ENCODE measurements at places on chromosomes 13 and 19.

DNA sequence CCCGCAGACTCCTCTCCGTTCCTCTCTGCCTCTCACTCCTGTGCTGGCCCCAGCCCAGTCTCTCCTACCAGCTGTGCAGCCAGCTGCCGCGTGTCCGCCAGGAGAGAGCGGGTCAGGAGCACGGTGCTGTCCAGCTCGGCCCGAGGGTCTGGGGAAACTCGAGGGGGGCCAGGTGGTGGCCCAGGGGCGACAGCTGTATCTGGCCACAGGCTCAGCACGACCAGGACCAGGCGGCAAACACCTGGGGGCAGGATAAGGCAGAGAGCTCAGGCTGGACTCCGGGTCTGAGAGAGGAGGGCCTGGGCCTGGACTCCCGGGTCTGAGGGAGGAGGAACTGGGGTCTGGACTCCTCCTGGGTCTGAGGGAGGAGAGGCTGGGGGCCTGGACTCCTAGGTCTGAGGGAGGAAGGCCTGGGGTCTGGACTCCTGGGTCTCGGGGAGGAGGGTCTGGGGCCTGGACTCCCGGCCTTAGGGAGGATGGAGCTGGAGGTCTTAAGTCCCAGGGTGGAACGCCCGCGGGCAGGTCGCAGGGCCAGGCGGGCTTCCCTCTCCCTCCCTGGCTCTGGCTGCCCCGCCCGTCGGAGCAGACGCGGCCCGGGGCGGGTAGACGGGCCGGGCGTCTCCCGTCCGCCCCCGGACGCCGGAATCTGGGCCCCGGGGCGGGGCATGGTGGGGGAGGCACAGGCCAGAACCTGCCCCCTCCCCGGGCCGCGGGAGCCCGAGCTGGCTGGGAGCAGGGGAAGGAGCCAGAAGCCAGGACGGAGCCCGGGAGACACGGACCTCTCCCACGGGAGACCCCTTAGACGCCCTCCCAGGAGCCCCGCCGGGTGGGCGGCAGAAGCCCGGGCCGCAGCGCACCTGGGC, 1.3 kb downstream of the IL11 start:
- peak; percentile 62 for DNase-seq

DNA sequence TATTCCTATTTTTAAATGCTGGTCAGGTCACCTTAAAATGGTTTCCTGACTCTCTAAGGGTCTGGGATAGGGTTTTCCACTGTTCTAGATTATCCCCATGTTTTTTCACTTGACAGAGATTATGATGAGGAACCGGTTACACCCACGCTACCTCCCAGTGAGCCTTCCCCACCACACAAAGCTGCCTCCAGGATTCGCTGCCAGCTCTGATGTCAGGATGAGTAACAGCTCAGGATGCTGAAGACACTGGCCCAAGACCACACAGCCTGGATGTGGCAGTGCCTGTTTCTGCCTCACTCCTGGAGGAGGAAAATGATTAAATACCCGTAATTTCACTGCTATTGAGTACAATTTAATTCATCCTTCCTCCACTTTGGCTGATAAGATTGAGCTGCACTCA, 22.9 kb downstream of the ZNF114 start:
- DNase-seq = no peak

- DNase-seq = no peak
These were observed 256.3 kb downstream of the B3GLCT start for GRCh38 chr13:31456056-31456455.

DNA sequence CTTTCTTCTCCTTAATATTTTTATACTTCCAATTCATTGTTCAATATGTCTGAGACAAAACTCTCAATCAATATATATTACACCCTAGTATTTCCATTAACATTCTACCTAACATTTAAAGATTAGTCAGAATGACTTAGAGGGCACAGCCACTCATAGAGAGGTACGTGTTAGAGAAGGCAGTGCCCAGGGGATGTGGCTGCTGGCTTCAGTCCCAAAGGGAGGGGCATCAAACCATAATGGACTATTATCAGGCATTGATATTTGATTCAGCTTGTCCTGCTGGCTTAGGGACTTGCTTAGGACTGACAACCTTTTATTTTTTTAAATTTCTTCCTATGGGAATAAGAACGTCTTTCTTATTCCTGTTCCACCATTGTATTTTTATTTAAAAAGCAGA, 1392.0 kb upstream of the ATXN8OS start:
- DNase-seq = no peak

- no peak for DNase-seq
These were observed 2.8 kb upstream of the ICAM1 start for GRCh38 chr19:10268071-10268470.

DNA sequence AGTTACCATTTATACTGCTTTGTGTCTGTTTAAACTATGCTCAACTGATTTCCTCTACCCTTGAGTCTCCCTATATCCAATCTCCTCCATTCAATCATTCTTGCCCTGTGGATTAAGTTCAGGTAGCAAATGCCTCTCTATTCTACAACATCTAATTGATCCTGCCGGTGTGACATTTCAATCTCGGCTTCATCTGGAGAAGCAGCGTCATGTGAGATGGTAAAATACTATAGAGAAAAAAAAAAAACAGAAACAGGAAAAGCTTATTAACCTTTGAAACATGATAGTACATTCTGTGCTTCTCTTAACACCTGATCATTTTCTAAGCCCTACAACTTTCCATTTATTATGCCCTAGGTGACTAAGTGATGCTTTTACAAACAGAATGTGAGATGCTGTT, 89.4 kb downstream of the KCTD12 start:
- DNase-seq = no peak

DNA sequence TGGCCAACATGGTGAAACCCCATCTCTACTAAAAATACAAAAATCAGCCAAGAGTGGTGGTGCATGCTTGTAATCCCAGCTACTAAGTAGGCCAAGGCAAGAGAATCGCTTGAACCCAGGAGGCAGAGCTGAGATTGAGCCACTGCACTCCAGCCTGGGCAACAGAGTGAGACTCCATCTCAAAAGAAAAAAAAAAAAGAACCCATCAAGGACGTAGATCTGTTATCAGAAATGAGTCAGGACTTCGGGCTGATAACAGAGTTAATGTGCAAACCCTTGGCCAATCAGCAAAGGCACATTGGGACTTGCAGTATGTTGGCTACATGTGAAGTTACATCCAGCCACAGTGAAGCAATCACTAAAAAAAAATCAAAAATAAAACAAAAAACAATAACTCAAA, 4.8 kb upstream of the LGALS7B start:
- no peak for DNase-seq

DNA sequence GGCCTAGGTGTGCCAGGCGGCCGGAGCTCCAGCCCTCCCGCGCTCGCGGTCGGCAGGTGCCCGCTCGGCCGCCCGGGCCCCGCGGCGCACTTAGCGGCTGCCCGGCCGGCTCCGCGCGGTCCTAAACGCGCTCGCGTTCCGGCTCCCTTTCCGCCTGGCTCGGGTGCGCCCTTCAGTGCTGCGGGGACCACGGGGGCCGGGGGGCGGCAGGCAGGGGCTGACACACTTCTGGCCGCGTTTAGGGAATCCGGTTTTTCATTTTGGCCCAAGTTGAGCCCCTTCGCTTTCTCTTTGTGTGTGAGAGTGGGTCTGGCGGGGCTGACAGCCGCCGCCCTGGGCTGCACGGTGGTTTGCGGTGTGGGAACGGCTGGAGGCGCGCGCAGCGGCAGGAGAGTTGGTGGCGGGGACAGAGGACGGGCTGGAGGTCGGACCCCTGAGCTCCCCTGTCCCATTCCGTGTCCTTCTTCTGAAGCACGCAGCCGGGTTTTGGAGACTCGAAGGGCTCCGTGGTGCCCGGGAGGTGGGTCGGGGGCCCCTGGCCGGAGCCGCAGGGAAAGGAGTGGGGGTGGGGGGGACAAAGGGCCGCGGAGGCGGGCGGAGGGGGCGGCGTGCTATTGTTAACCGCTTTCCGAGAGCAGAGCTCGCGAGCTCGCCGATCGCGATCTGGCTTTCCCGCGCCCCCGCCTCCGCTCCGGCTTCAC, 3.1 kb downstream of the FGF9 start:
- no peak for DNase-seq

DNA sequence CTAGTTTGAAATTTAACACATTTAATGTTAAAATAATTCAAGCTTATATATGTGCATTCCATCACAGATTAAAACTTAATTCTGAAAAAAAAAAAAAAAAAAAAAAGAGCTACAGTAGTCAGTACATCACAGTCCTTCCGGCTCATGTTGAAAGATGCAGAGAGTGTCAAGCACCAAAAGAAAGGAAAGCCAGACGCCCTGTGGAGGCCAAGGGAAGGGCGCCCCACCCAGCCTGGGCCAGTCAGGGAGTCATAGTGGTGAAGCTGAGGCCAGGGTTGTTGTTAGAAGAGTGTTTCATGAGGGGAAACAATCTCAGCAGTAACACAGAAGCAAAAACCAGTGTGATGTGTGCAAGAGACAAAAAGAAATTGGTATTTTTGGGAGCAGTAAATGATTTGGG, 375.3 kb downstream of the MTUS2 start:
- DNase-seq = no peak

DNA sequence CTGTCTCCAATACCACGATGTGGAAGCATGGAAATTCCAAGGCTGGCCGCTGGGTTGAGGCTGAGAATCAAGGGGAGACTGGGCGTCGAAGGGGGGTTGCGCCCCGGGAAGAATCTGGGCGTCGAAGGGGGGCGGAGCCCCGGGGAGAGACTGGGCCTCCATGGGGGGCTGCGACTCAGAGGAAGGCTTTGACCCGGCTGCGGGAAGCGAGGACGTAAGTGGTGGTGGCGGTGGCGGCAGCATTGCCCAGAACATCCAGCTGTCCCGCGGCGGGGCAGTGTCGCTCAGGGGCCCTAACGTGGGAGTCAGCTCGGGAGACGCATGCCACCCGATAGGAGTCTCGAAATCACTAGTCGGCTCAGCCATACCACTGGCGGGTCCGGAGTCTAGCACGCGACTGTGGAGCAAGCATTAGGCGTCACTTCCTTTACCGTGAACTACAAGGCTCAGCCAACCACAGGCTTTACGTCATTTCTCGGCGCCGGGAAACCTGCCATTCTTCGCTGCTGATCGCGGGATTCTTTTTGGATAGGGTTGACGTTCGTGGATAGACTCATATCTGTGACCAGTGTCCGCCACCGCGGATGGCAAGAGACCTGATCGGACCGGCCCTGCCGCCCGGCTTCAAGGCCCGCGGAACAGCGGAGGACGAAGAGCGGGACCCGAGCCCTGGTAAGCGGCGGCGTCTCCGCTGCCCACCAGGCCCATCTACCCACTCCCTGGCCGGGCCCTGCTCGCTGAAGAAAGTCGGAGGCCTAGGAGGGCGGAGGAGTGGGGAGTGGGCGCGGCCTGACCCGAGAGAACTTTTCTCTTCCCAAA, at the start of the genes GPALPP1 and NUFIP1:
Gene GPALPP1 (plus strand): TSS at position 468 of the 819 bp plus-strand sequence. CDS start 117 bp downstream, at position 585.
Gene NUFIP1 (minus strand): TSS at position 401 of the 819 bp plus-strand sequence. CDS start 35 bp downstream, at position 366.
- DNase-seq = peak; percentile 81

DNA sequence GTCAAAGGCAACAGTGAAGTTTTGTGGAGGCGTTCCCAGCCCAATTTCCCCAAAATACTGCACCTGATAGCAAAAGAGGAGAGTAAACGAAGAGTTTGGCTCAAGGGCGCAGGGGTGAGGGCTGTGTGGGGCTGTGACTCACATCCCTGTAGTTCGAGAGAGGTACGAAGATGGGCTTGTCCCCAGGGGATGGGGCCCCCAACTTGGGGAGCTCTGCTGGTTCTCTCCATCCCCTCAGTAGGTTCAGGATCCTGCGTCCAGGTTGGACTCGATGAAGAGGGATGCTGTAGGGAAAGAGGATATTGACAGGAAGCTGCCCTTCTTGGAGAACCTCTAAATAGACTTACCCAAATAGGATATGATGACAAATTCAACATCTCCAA, 3.4 kb downstream of the NAPSA start:
- DNase-seq = no peak

DNA sequence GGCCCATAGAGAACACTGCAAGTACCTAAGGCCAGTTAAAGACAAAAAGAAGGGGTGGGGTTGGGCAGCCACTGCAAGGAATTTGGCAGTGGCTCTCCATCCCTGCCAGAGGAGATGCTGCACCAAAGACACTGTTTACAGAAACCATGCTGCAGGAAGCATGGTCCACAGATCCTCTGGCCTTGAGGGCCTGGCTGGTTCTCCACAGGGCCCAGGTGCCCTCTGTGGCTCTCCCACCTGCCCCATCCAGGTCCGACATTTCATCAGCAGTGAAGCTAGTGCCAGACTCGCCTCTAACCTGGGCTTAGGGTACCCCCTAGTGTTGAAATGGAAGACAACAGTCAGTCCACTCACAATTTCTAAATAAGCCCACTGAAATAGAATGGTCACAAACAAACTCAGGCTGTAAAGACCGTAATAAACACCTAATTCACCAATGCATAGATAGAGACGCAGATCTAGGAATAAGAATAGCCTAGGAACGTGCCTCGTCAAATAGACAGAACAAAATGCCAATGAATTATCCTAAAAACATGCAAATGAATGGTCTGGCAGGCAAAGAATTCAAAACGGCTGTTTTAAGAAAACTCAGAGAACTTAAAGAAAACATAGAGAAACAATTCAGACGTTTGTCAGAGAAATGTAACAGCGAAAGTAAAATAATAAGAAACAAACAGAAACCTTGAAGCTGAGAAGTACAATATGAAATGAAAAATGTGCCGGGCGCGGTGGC, 23.3 kb downstream of the LYPD4 start:
- DNase-seq = no peak

- DNase-seq = no peak
These were observed 7.4 kb upstream of the ZNF428 start for GRCh38 chr19:43626838-43627237.

GRCh38 chr13:94712812-94713560, 641 bp upstream of the SOX21 start:
- no peak for DNase-seq

DNA sequence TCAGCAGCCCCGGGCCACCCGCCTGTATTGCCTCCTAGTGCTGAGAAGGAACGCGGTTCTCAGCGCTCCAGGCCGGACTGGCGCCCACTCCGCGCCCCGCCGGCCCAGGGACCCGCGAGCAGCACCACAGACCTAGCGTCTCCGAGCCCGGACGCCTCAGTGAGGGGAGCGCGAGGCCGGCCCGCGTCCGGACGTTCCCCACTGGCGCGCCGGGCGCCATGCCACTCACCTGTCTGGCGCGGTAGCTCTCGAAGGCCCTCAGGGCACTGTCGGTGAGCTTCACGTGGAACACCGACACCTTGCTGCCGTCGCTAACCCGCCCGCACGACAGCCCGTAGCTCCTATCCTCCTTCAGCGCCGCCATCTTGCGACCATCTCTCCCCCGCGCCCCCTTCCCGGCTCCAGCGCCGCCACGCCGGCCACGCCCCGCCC, at the start of gene ELL:
Gene ELL (minus strand): TSS at position 379 of the 432 bp plus-strand sequence. CDS start 15 bp downstream, at position 364.
- DNase-seq = no peak

GRCh38 chr19:29687897-29688728, 22.9 kb downstream of the PLEKHF1 start:
- no peak for DNase-seq

GRCh38 chr19:656751-657559, 6.1 kb downstream of the RNF126 start:
- DNase-seq = no peak

GRCh38 chr19:18859676-18860301, 28.0 kb downstream of the UPF1 start:
- DNase-seq = no peak

DNA sequence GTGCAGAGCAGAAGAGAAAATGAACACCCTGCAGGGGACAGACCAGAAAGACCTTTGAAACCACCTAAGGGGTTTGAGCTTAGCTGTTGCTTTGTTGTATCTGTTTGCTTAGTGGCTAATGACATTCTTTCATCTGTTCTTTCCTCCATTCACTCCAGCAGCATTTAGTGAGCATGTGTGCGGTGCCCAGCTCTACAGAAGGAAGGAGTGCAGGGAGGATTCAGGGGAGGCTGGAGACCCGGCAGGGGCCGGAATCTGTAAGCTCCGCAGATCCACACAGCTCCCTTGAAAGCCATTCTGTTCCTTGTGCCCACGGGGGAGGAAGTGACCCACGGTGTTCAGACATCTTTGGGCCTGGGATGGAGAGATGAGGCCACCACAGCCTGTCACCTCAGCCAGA, 27.5 kb downstream of the UQCRFS1 start:
- no peak for DNase-seq

Measured in mesothelial cell of epicardium (in vitro differentiated cells).